ENCODE measurements at places on chromosomes 11 and 22. TPM values are rescaled to one million over a fixed set of nuclear protein-coding genes. Genes with fewer than 3 reads are reported as not detected.

OR52N4 gene
- not detected for total RNA-seq

DEUP1 gene
- not detected for total RNA-seq

GRCh38 chr11:125790825-125791224 is 2.9 kb downstream of the PATE3 start:
- no peak for DNase-seq

DNA sequence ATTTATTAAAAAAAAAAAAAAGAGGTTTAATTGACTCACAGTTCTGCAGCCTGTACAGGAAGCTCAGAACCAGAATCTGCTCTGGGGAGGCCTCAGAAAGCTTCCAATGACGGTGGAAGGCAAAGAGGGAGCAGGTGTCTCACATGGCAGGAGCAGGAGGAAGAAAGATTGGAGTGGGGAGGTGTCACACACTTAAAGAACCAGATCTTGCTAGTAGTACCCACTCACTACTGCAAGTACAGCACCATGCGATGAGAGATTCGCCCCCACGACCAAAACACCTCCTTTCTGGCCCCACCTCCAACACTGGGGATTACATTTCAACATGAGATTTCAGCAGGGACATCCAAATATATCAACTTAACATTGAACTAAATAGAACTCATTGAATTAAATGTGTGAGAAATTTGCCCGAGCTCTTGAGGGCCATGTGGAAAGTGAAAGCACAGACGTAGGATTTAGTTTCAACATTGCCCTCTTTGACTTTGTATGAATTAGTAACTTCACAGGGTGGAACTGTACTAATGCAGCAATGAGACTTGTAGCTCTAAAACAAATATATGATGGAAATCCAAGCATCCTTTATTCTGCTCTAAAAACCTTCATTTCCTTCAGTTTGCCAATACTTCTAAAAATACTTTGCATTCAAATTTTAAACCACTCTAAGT is 628.2 kb downstream of the FAM181B start:
- no peak for DNase-seq

- no peak for DNase-seq
These were observed 41.5 kb upstream of the TP53I11 start for GRCh38 chr11:44992181-44992582.

DNA sequence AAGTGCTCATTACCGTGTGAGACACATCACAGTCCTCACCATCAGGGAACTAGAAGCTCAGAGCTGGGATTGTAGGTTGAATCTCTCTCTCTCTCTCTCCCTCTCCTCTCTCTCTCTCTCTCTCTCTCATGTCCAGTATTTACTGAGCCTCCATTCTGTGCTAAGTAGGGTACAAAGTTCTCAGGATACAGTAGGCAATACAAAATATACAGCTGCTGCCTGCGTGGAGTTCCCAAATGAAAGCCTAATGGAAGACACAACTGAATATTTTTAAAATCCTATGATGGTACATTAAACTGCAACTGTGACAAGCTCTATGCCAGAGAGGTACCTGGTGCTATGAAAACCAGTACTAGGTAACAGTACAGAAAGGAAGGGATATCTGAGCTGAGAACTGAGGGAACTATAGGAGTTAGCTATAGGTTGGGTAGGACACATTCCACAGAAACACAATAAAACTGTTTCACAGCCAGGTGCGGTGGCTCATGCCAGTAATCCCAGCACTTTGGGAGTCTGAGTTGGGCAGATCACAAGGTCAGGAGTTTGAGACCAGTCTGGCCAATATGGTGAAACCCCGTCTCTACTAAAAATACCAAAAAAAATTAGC is 9.6 kb upstream of the PRG2 start:
- DNase-seq: no peak
